ENCODE measurements at places on chromosomes 13 and 19. TPM values are rescaled to one million over a fixed set of nuclear protein-coding genes. Genes with fewer than 3 reads are reported as not detected.

DNA sequence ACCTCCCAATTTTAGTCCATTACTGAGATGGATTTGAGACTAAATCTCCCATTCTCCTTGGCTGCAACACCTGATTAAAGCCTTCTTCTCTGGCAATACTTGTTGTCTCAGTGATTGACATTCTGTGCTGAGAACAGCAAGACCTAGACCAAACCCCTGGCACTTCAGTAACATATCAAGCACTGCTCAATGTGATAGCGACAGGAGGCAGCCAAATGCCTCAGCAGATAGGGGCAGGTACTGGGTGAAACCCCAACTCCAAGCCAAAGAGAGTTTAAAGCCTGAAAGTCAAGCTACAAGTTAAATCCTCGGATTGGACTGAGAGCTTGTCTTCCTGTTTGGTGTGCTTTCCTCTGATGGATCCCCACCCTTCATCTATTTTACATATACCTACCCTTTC, 52.7 kb downstream of the STARD13 start:
- no peaks in the 10 kb centered on the region for H3K36me3 ChIP-seq
- no peak overlapping the region for H3K27ac ChIP-seq
- H3K4me1 ChIP-seq: peaks cover 22% of the 10 kb centered on the region
- no peak for DNase-seq
- no peaks in the 10 kb centered on the region for H3K27me3 ChIP-seq

- H3K4me3 ChIP-seq: no peak overlapping the region
- H3K36me3 ChIP-seq: no peaks in the 10 kb centered on the region
- H3K4me1 ChIP-seq: no peaks in the 10 kb centered on the region
- no peak for DNase-seq
- H3K27ac ChIP-seq: no peak overlapping the region
Observed at GRCh38 chr19:39223703-39224279, 19.7 kb upstream of the SYCN start.

DNA sequence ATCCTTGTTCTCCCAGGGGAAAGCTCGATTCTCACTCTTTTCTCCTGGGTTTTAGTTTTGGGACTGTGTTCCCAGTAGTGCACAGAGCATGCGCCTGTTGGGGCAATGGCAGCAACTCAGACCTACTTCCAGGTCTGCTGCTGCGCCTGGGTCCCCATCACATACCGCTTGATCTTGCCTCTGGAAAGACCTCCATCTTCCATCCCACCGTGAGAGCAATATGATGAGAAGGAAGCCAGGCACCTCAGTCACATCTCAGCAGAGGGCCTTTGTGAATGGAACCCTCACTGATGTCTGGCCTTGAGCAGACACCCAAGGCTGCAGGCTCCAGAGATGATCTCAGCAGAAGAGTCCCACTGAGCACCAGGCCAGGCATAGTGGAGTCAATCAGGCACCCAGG, 176.8 kb upstream of the ZNF507 start:
- no peaks in the 10 kb centered on the region for H3K36me3 ChIP-seq
- no peaks in the 10 kb centered on the region for H3K4me1 ChIP-seq
- no peak for DNase-seq
- H3K27ac ChIP-seq: no peak overlapping the region

GRCh38 chr19:4313847-4314490, 9.6 kb downstream of the FSD1 start:
- H3K27ac ChIP-seq: no peak overlapping the region
- H3K36me3 ChIP-seq: no peaks in the 10 kb centered on the region
- no peak overlapping the region for H3K4me3 ChIP-seq
- no peaks in the 10 kb centered on the region for H3K27me3 ChIP-seq

DNA sequence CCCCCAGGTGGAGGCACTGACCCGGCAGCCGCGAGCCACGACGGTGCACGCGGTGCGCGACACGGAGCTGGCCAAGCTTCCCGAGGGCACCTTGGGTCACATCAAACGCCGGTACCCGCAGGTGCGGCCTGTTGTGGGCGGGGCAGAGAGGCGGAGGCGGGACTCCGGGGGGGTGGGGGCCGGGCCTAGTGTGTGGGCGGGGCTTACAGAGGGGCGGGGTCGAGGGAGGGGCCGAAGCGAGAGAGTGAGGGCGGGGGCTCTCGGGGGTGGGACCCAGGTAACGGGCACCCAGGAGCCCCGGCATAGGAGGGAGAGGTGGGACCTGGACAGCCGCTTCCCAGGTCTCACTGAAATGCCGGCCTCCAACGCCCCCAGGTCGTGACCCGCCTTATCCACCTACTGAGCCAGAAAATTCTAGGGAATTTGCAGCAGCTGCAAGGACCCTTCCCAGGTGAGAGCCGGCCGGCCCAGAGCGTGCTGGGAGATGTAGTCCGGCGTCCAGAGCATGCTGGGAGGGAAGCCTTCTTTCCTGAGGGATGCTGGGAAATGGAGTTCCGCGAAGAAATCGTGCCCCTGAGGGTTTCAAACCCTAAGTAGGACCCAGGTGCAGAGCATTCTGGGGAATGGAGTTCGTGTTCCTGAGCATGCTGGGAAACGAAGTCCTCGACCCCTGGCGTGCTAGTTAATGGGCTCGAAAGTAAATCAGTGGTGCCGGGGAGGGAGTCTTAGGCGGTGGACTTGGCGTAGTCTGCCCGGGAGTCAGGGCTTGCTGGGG, 15.7 kb downstream of the PNPLA6 start:
- H3K4me3 ChIP-seq: no peak overlapping the region
- no peaks in the 10 kb centered on the region for H3K36me3 ChIP-seq
- no peak overlapping the region for H3K27ac ChIP-seq
- DNase-seq: peak; percentile 83
- no peaks in the 10 kb centered on the region for H3K27me3 ChIP-seq

GRCh38 chr19:5880604-5881078, 10.3 kb upstream of the FUT5 start:
- no peak overlapping the region for H3K4me3 ChIP-seq
- no peaks in the 10 kb centered on the region for H3K36me3 ChIP-seq
- peaks cover 11% of the 10 kb centered on the region for H3K4me1 ChIP-seq
- H3K27me3 ChIP-seq: no peaks in the 10 kb centered on the region
- no peak for DNase-seq
- no peak overlapping the region for H3K27ac ChIP-seq

- H3K27me3 ChIP-seq: no peaks in the 10 kb centered on the region
- H3K27ac ChIP-seq: no peak overlapping the region
- no peak overlapping the region for H3K4me3 ChIP-seq
- no peaks in the 10 kb centered on the region for H3K36me3 ChIP-seq
- DNase-seq: no peak
Observed at GRCh38 chr19:10670182-10670581, 16.0 kb downstream of the ILF3 start.

DNA sequence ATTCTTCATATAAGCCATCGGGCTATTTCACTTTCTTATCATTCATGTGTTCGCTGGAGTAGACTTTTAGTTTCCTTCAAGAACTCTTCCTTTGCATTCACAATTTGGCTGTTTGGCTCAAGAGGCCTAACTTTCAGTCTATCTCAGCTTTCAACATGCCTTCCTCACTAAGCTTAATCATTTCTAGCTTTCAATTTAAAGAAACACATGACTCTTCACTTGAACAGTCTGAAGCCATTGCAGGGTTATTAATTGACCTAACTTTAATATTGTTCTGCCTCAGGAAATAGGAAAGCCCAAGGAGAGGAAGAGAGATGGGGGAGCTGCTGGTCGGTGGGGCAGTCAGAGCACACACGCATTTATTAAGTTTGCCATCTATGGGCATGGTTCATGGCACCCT, 158.1 kb downstream of the SUCLA2 start:
- H3K4me3 ChIP-seq: no peak overlapping the region
- no peak overlapping the region for H3K27ac ChIP-seq
- DNase-seq: no peak
- no peaks in the 10 kb centered on the region for H3K36me3 ChIP-seq
- no peaks in the 10 kb centered on the region for H3K4me1 ChIP-seq
- no peaks in the 10 kb centered on the region for H3K27me3 ChIP-seq

- H3K27ac ChIP-seq: peak overlapping the region; percentile 68
- peak overlapping the region; percentile 48 for H3K4me3 ChIP-seq
- H3K36me3 ChIP-seq: no peaks in the 10 kb centered on the region
Observed at GRCh38 chr19:14112051-14112808, 5.3 kb downstream of the PRKACA start.

DNA sequence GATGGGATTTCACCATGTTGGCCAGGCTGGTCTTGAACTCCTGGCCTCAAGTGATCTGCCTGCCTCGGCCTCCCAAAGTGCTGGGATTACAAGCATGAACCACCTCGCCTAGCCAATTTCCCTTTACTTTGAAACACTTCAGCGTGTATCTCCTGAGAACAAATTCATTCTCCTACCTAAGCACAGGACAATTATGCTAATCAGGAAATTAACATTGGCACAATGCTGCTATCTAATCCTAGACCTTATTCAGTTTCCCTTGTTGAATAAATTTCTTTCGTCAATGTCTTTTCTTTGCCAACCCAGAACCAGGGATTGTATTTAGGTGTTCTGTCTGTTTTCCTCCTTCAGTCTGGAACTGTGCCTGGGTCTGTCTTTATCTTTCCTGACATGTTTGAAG, 67.8 kb downstream of the MAP4K1 start:
- peaks cover under 1% of the 10 kb centered on the region for H3K4me1 ChIP-seq
- H3K4me3 ChIP-seq: no peak overlapping the region
- H3K27ac ChIP-seq: no peak overlapping the region
- H3K27me3 ChIP-seq: no peaks in the 10 kb centered on the region
- no peaks in the 10 kb centered on the region for H3K36me3 ChIP-seq

GRCh38 chr13:100608906-100609305, 20.3 kb upstream of the GGACT start:
- no peak for DNase-seq
- H3K4me3 ChIP-seq: no peak overlapping the region
- no peaks in the 10 kb centered on the region for H3K27me3 ChIP-seq
- no peaks in the 10 kb centered on the region for H3K36me3 ChIP-seq
- no peaks in the 10 kb centered on the region for H3K4me1 ChIP-seq

DNA sequence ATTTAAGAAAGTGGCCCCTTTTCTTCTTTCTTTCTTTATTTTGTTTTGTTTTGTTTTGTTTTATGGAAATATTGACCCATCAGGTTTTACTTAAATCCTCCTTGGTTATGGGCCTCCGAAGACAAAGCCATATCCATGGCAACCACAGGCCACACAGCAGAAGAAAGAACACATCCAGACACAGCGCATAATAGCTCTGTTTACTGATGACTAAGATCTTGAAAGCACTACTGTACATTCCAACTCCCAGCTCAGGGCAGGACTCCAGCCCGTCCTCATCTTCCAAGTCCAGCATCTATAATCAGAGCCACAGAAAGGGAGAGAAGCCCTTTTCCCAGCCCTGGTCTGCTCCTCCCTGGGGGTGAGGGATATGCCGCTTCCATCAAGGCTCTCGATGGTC, 84.3 kb downstream of the NUFIP1 start:
- no peaks in the 10 kb centered on the region for H3K36me3 ChIP-seq
- DNase-seq: peak; percentile 32
- H3K4me1 ChIP-seq: peaks cover 42% of the 10 kb centered on the region
- no peak overlapping the region for H3K27ac ChIP-seq

DNA sequence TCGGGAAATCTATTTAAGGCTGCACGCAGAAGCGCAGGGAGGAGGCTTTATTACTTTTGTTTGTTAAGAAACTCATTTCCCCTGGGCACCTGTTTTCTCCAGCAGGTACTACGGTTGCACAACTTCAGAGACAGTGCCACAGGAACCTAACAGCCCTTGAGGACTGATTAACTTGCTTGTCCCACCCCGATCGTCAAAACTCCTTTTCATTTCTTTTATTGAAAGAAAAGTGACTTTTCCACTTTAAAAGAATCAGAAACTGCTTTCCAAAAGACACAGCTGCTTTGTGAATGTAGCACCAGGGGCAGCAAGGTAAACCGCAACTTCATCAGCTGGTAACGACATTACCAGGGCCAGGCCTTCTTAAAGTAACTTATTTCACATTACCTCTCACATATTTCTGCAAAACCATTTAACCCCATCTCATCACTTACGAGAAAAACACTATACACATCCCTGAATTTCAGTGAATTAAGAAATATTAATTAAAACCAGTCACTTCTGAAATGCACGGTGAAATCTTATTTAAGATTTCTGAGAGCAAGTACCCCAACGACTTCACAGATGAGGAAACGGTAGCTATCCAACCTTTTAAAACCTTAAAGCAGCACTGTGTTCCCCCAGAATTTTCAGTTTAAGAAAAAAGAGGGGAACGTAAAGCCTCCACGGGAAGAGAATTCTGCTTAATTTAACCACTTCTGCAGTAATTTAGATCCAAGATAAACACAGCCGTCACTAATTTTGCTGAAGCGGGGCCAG, 1.4 kb downstream of the ANKRD10 start:
- peaks cover 19% of the 10 kb centered on the region for H3K4me1 ChIP-seq
- no peak for DNase-seq
- H3K27me3 ChIP-seq: no peaks in the 10 kb centered on the region
- H3K4me3 ChIP-seq: peak overlapping the region; percentile 13
- H3K27ac ChIP-seq: peak overlapping the region; percentile 99

DNA sequence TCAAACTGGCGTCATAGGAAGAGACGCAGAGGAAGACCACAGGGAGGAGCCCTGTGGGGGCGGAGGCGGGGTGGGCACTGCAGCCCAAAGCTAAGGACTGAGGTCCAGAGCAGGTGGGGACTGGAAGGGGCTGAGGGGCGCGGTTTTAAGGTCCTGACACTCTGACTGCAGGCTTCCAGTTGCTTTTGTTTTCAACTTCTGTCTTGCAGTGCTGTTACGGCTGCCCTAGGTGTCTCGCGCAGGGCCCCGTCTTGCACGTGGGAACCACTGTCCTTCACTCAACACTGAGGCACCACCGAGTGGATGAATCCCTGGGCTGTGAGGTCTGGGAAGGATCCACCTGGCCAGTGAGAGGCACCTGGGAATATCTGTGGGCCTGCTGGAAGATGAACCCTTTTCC, 76.0 kb downstream of the TEX29 start:
- no peak overlapping the region for H3K4me3 ChIP-seq
- no peaks in the 10 kb centered on the region for H3K4me1 ChIP-seq
- no peaks in the 10 kb centered on the region for H3K36me3 ChIP-seq
- H3K27ac ChIP-seq: no peak overlapping the region
- no peaks in the 10 kb centered on the region for H3K27me3 ChIP-seq

DNA sequence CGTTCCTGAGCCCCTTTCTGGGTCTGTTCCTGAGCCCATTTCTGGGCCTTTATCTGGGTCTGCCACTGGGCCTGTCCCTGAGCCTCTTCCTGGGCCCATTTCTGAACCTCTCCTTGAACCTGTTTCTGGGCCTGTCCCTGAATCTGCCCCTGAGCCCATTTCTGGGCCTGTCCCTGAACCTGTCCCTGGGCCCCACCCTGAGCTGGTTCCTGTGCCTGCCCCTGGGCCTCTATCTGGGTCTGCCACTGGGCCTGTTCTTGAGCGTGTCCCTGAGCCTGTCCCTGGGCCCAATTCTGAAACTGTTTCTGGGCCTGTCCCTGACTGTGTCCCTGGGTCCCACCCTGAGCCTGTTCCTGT, 40.4 kb upstream of the GRTP1 start:
- H3K27ac ChIP-seq: no peak overlapping the region
- no peaks in the 10 kb centered on the region for H3K4me1 ChIP-seq
- no peak for DNase-seq
- no peaks in the 10 kb centered on the region for H3K36me3 ChIP-seq

The HSPB6 gene
- total RNA-seq: 431 TPM

The KLF5 gene
- 2.7 TPM for total RNA-seq

The KPNA3 gene
- 24.7 TPM for total RNA-seq

The ZGLP1 gene
- total RNA-seq: 4.5 TPM
